Activated T-cell treated with anti-CD3 and anti-CD28 coated beads, Interleukin-2, amount 50 U/mL, for 1 hour (primary cell): ENCODE measurements at places on chromosomes 5 and 9.

- DNase-seq, result no peak
Measured at GRCh38 chr9:6632516-6633183, 12.9 kb downstream of the GLDC start.

DNA sequence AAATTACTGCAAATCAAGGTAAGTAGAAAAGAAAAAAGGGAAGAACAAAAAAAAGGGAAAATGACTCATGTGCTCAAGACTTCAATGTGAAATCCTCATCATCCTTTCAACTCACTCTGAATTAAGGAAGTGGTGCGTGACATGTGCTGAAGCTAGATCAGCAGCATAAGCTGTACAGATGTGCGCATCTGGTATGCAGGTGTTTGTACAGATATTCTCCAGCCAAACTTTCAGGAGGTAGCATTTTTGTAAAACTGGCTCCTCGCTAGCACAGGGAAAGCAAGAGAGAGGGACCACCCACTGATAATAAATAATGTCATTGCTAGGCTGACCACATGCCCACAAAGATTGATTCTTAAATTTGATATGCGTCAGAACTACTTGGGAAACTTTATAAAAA is 253.9 kb upstream of the RGMB start:
- DNase-seq, result no peak

DNA sequence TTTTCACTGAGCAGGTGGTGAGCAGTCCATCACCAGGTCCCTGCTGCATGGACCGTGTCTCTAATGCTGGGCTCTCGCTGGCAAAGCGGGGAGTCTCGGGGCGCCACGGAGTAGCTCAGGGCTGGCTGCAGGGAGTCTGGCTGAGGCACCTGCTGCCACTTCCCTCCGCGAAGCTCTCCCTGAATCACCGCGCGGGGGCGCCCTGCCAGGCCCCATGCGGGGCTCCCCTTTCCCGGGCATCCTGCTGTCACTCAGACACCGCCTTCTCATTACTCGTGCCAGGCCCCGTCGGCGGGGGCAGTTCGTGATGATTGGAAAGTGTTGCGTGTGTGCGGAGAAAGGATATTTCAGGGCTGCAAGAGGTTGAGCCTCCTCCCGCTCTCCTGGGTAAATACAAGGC is 335.8 kb downstream of the IRX2 start:
- DNase-seq, result no peak

DNA sequence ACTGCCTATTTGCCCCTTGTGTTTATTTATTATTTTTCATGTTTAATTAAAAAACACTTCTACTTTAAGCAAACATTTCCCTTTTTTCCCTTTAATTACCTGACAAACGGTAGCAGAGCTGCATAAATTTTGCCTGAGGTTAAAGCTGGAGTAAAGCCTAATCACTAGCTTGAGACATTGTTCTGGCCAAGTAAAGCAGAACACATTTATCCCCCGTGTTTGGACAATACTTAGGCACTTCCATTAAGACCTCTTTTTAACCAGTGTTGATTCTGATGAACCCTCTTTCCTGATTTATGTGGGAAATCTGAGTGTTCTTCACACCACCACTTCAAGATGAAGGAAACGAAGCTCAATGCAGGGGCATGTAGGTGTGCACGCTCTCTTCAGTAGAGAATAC is 54.5 kb downstream of the BNC2 start:
- no peak for DNase-seq

GRCh38 chr9:132026932-132027585 is 52.6 kb downstream of the MED27 start:
- no peak for DNase-seq
